ENCODE measurements at places on chromosomes 4 and X. TPM values are rescaled to one million over a fixed set of nuclear protein-coding genes. Genes with fewer than 3 reads are reported as not detected.

DNA sequence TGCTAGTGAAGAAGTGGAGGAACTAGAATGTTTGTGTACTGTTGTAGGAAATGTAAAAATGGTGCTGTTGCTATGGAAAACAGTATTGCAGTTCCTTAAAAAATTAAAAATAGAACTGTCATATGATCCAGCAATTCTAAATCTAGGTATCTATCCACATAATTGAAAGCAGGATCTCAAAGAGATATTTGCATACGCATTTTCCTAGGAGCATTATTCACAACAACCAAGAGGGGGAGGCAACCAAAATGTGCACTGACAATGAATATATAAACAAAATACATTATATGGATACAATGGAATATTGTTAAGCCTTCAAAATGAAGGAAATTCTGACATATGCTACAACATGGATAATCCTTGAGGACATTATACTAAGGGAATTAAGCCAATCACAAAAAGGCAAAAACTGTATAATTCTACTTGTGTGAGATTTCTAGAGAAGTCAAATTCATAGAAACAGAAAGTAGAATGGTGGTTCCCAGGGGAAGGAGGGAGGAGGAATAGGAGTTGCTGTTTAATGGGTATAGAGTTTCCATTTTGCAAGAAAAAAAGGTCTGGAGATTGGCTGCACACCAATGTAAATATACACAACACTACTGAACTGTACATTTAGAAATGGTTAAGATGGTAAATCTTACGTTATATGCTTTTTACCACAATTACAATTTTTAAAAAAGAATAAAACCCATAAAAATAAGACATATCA is 35.6 kb upstream of the KCNE5 start:
- DNase-seq = no peak

GRCh38 chr4:94880956-94881355 is 123.2 kb downstream of the BMPR1B start:
- no peak for DNase-seq

- no peak for DNase-seq
Observed at GRCh38 chr4:116531870-116532269, 553.5 kb downstream of the TRAM1L1 start.

DNA sequence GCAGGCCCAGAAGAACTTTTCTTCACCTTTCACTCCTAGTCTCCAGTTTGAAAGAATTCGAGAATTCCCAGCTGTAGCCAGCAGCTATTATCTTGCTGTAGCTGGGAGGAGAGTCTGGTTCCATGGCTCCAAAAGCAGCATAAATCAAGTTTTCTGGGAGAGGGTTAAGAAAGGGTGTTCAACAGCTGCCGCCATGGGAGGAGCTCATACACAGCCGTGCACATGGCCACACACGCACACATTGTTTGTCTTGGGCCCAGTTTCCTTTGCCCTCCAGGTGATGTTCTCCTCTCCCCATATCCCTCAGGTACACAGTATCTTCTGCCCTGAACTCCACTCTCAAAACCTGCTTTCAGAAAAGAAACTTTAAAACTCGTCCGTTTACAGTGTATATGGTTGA is 4.1 kb upstream of the GPC3 start:
- DNase-seq = no peak

DNA sequence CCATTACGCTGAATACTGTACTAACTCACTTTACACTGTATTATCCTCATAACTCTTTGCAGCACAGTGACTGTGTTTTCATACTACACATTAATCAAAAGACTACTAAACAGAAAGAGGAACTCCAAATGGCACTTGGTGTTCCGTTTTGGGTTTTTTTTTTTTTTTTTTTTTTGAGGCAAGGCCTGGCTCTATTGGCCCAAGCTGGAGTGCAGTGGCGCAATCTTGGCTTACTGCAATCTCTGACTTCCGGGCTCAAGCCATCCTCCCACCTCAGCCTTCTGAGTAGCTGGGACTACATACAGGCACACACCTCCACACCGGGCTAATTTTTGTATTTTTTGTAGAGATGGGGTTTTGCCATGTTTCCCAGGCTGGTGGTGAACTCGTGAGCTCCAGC is 10.7 kb downstream of the KLHL8 start:
- DNase-seq = no peak

DNA sequence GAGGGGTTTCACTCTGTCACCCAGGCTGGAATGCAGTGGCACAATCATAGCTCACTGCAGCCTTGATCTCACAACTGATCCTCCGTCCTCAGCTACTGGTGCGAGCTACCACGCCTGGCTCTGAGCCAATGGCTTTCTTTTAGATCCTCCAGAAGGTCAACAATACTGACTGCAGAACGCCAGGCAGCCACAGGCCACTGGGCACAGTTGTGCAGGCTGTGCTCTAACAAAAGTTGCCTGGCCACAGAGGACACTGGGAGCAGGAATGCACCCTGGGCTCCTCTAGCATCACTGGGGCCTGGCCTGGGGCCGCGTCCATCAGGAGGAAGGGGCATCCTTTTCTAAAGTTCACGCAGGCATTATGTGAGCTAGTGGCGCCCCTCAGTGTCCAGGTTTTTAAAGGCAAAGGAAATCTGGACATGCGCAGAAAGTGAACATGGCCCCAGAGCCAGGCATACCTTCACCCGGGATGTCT is 14.9 kb upstream of the PORCN start:
- peak; percentile 8 for DNase-seq

- no peak for DNase-seq
Observed at GRCh38 chrX:48578661-48579128, 4.4 kb downstream of the RBM3 start.

DNA sequence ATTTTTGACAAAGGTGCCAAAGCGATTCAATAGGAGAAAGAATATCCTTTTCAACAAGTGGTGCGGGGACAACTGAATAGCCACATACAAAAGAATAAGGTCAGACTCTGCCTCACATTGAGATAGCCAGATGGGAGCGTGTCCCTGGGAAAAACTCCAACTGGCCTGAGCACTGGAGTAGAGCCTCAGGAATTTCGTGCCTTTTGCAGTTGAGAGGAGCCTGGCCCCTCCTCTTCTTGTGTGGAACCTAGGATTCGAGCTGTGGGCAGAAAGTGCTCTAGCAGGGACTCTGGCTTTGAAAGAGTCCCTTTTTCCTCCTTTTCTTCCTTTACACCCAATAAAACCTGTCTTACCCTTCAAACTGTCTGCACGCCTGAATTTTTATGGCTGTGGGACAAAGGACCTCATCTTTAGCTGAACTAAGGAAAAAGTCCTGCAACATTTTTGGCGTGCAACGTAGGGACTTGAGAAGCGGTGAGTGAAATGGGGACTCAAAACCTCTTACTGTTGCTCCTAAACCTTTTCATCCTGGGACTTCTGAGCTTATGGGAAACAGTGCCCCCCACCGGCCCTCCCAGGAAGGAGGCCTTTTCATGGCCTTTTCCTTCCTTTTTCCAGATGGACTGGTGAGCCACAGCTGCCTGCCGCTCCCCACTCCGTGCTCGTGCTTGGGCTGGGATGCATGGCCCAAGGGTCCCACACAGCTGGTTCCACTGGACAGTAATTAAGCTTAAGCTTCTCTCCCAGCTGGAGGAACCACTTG is 68.6 kb downstream of the BMP15 start:
- DNase-seq = no peak

- DNase-seq = no peak
Observed at GRCh38 chrX:30982467-30982866, 89.4 kb downstream of the FTHL17 start.

DNA sequence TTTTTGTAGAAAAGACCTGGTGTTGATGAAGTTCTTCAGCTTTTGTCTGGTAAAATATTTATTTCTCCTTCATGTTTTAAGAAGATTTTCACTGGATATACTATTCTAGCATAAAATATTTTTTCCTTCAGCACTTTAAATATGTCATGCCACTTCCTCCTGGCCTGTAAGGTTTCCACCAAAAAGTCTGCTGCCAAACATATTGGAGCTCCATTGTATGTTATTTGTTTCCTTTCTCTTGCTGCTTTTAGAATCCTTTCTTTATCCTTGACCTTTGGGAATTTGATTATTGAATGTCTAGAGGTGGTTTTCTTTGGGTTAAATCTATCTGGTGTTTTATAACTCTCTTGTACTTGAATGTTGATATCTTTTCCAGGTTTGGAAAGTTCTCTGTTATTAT is 35.6 kb upstream of the NMU start:
- DNase-seq = no peak

DNA sequence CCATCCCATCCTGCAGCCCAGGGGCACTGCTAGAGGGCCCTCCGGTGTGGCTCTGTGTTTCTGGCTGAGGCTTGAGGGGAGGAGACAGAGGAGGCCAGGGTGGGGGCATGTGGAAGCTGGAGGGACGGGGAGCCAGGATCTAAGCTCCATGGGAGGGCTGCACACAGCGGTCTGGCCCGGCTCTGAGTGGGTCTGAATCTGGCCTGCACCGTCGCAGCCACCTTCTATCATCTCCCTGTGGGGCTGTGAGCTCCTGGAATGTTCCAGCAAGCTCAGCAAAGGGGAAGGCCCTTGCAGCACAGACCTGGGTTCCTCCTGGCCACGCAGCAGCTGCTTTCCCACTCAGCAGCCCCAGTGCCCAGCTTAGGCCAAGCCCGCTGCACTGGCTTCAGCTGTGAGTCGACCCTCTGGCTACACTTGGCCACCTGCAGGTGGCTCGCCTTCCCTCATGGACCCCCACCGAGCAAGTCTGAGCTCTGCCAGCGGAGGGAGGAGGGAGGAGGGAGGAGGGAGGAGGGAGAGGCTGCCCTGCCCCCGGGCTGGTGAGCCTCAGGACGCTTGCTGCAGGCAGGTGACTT is 5.3 kb downstream of the NKX1-1 start:
- no peak for DNase-seq

GRCh38 chr4:74503580-74503979 is 58.6 kb downstream of the AREG start:
- no peak for DNase-seq

- no peak for DNase-seq
Observed at GRCh38 chr4:84677995-84678394, 95.1 kb downstream of the CDS1 start.

GRCh38 chr4:185744488-185744862 is 67.5 kb downstream of the SORBS2 start:
- no peak for DNase-seq

DNA sequence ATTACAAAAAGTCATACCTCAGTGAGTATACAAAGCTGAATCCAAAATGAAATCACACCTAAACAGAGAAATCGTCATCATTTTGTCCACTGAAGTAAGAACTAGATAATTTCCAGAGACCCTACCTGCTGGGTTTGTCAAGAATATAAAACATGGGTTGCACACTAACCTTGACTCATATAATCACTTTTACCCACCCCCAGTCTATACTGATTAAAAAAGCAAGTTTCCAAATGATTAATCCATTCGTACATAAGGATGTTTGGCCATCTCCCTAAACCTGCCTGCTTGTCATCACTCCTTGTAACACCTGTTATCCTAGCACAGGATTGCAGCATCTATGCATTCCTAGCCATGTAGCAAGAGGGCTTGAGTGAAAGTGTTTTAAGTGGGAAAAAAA is 4.7 kb downstream of the RAP2C start:
- no peak for DNase-seq

DNA sequence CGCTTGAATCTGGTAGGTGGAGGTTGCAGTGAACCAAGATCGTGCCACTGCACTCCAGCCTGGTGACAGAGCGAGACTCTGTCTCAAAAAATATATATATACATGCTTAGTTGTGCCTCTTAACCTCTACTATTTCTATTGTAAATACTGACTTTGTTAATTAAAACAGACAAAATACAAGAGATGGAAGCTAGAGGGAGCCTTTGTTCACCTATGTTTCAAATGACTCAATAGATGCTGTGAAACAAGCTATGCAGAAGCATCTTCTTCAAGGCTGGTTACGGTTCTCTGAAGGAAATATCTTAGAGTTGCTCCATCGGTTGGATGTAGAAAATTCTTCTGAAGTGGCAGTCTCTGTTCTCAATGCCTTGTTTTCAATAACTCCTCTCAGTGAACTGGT is 6.2 kb downstream of the NCAPG start:
- peak; percentile 36 for DNase-seq

GRCh38 chr4:6768539-6768905 is 14.0 kb upstream of the KIAA0232 start:
- DNase-seq = no peak

The ARX gene
- 1.8 TPM for polyA plus RNA-seq

The BEND2 gene
- polyA plus RNA-seq = not detected

The HERC5 gene
- 2.7 TPM for polyA plus RNA-seq

The PRR32 gene
- 0.18 TPM for polyA plus RNA-seq

The CENPU gene
- 13.9 TPM for polyA plus RNA-seq

The LEF1 gene
- 8.5 TPM for polyA plus RNA-seq

The DKK2 gene
- 1.6 TPM for polyA plus RNA-seq

The WNK3 gene
- 1.4 TPM for polyA plus RNA-seq

The TENM3 gene
- polyA plus RNA-seq = 11.9 TPM

The FGF2 gene
- polyA plus RNA-seq = 3.0 TPM

The GLUD2 gene
- polyA plus RNA-seq = 2.0 TPM
